Fibroblast of lung (primary cell): ENCODE measurements at places on chromosomes 1 and 21. TPM values are rescaled to one million over a fixed set of nuclear protein-coding genes. Genes with fewer than 3 reads are reported as not detected.

ORC1 gene
- polyA plus RNA-seq, result 3.6 and 9.7 TPM in 2 replicates

CD34 gene
- 0.51 and 0.72 TPM in 2 replicates for polyA plus RNA-seq

VAV3 gene
- 0.02 TPM in 1 of 2 replicates, not detected in the other for polyA plus RNA-seq

CD5L gene
- not detected in 2 replicates for polyA plus RNA-seq

ANGPTL3 gene
- polyA plus RNA-seq, result not detected in 2 replicates

FALEC gene
- 0.15 TPM in 1 of 2 replicates, not detected in the other for polyA plus RNA-seq

HSPA6 gene
- 0.22 and 0.33 TPM in 2 replicates for polyA plus RNA-seq

DIRAS3 gene
- 2.9 and 6.5 TPM in 2 replicates for polyA plus RNA-seq

SPRR5 gene
- not detected in 2 replicates for polyA plus RNA-seq

GRCh38 chr1:234078143-234078542 is 173.7 kb downstream of the SLC35F3 start:
- no peak for DNase-seq
- H3K4me1 ChIP-seq, result no peaks in the 10 kb centered on the region
- H3K4me3 ChIP-seq, result no peak overlapping the region
- no peak overlapping the region for H3K27ac ChIP-seq
- no peaks in the 10 kb centered on the region for H3K27me3 ChIP-seq

- no peak for DNase-seq
- no peak overlapping the region for H3K27ac ChIP-seq
- no peaks in the 10 kb centered on the region for H3K4me1 ChIP-seq
Observed at GRCh38 chr1:17148950-17149608, 29.8 kb upstream of the PADI2 start.

DNA sequence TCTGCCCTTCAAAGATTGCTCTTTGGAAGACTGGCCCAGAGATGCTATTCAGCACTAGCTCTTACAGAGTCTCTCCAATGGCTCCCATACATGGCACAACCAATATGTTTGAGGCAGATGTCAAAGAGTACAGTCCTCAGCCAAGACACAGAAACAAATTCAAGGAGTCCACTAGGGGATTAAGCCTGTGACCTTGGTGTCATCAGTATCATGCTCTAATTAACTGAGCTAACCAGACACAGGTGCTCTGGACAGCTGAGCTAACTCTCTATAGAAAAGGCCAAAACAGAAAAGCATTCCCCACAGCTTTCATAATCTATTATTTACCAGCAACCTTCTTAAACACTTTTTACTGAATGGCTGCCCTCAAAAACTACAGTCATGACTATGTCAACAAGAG is 666.0 kb upstream of the PLXNA2 start:
- DNase-seq, result no peak
- no peaks in the 10 kb centered on the region for H3K4me1 ChIP-seq
- H3K36me3 ChIP-seq, result no peaks in the 10 kb centered on the region
- no peaks in the 10 kb centered on the region for H3K27me3 ChIP-seq
- H3K27ac ChIP-seq, result no peak overlapping the region

DNA sequence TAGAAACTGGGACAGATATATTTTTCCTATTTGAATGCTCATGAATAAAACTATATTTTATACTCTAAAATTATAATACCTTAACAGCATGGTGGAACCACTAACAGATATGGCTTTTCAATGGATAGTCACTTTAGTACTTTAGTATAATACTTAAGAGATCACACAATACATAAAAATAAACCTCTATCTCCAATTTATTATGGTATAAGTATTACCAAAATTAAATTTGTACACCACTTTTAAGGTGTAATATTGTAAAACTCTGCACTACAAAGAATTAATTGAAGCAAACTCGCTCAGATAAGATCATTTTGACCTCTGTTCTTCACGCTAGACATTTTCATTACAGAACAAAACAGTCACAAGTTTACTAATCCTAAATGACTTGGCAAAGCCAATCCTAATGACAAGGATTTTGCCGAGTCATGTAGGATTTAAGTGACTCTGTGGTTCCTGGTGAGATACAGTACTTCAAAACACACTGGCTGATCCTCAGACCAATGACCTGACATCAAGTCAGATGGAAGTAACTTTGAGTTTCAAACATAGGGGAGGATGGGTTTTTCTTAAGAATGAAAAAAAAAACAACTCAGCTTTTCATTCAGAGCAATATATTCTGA is 200.6 kb downstream of the SMYD3 start:
- peak; percentile 6 for DNase-seq
- no peak overlapping the region for H3K27ac ChIP-seq
- H3K27me3 ChIP-seq, result no peaks in the 10 kb centered on the region
- no peak overlapping the region for H3K4me3 ChIP-seq

- H3K27me3 ChIP-seq, result no peaks in the 10 kb centered on the region
- H3K27ac ChIP-seq, result no peak overlapping the region
- H3K36me3 ChIP-seq, result no peaks in the 10 kb centered on the region
- DNase-seq, result no peak
Observed at GRCh38 chr1:23567629-23567995, 8.3 kb upstream of the ID3 start.

DNA sequence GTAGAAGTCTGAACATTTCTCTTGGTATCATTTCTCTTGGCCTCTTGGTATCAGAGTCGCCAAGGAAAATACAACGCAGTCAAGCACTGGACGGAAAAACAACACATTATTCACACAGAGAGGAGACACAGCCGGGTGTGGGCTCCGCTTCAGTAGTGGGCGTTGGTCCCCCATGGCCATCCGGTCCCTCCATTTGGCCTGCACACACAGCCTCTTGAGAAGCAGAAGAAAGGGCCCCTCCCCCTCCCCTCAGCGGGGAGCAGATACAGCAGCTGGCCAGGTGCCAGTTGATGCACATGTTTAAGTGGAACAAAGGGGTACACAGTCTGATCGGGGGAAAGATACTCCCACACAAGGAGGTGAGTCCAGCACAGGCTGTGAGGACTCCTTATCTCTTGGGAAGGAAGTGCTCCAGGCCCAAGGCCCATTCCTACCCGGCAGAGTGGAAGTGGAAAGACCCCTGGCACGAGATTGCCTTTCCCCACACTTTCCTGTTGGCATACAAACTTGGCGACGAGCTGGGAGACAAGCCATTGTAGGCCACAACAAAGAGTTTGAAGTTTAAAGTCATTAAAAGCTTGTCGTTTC is 311.3 kb downstream of the FAM72C start:
- no peaks in the 10 kb centered on the region for H3K36me3 ChIP-seq
- no peak overlapping the region for H3K4me3 ChIP-seq
- no peak overlapping the region for H3K27ac ChIP-seq
- no peaks in the 10 kb centered on the region for H3K4me1 ChIP-seq
- DNase-seq, result no peak
- H3K27me3 ChIP-seq, result peaks cover 3% of the 10 kb centered on the region

GRCh38 chr1:182304218-182304617 is 87.4 kb downstream of the GLUL start:
- no peaks in the 10 kb centered on the region for H3K4me1 ChIP-seq
- H3K4me3 ChIP-seq, result no peak overlapping the region
- H3K36me3 ChIP-seq, result no peaks in the 10 kb centered on the region

GRCh38 chr1:9822897-9823692 is 670 bp downstream of the CLSTN1 start:
- peaks cover 6% of the 10 kb centered on the region for H3K4me1 ChIP-seq
- peak; percentile 26 for DNase-seq
- no peaks in the 10 kb centered on the region for H3K36me3 ChIP-seq

DNA sequence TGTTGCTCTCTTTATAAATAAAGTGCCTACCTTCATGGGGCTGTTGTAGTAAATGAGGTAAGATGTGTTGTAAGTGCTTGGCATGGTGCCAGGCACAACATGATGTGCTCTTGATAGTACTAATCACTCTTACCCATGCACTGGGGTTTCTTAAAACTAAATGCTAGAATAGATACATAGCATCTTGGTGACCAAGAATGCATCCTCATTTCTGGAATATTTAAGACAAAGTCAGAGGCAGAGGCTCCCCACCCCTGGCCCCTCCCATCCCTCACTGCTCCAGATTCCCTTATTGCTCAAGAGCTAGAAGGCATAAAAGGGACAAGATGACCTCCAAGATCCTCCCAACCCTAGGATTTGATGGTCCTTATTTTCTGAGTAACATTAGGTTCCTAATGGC is 61.3 kb downstream of the GLUL start:
- DNase-seq, result peak; percentile 8
- H3K4me3 ChIP-seq, result no peak overlapping the region

DNA sequence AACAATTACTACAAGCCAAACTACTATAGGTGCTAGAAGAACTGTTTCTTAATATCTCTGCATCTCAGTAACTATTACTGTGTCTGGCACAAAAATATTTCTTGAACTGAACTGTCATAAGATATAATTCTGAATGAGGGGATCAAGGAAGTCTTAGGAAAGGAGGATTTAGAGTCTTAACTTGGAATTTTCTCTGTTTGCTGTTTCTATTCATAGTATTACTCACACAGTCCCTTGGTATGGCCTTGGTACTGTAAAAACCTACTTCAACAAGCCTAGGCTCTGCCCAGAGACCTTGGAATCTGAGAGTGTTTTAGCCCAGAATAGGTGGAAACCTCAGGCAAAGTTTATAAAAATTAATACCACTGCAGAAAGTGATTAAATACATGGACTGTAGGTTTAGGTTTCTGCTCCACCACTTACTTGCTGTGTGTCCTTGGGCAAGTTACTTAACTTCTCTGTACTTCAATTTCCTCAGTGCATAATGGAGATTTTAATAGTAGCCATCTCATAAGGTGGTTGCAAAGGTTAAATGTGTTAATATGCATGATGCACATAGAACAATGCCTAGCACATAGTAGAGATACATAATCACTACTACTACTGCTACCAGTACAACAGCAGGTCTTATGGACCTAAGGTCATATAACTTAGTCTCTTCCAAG is 87.4 kb upstream of the NFIA start:
- DNase-seq, result no peak
- H3K4me3 ChIP-seq, result no peak overlapping the region
- peaks cover 3% of the 10 kb centered on the region for H3K4me1 ChIP-seq
- H3K36me3 ChIP-seq, result no peaks in the 10 kb centered on the region
- H3K27ac ChIP-seq, result no peak overlapping the region
- no peaks in the 10 kb centered on the region for H3K27me3 ChIP-seq

GRCh38 chr1:42926235-42926878 is 32.3 kb downstream of the SLC2A1 start:
- H3K36me3 ChIP-seq, result peaks cover 24% of the 10 kb centered on the region
- H3K27ac ChIP-seq, result no peak overlapping the region
- peaks cover 5% of the 10 kb centered on the region for H3K4me1 ChIP-seq
- H3K27me3 ChIP-seq, result no peaks in the 10 kb centered on the region

- H3K36me3 ChIP-seq, result no peaks in the 10 kb centered on the region
- no peak overlapping the region for H3K27ac ChIP-seq
- no peaks in the 10 kb centered on the region for H3K27me3 ChIP-seq
Observed at GRCh38 chr1:41521766-41522165, 37.3 kb upstream of the EDN2 start.

GRCh38 chr1:63984257-63984929 is 210.6 kb downstream of the ROR1 start:
- H3K27ac ChIP-seq, result no peak overlapping the region
- no peaks in the 10 kb centered on the region for H3K36me3 ChIP-seq
- no peaks in the 10 kb centered on the region for H3K27me3 ChIP-seq
- peak; percentile 47 for DNase-seq
- no peaks in the 10 kb centered on the region for H3K4me1 ChIP-seq

GRCh38 chr1:179167418-179167777 is 62.1 kb downstream of the ABL2 start:
- H3K4me3 ChIP-seq, result no peak overlapping the region
- peaks cover 3% of the 10 kb centered on the region for H3K4me1 ChIP-seq
- H3K36me3 ChIP-seq, result no peaks in the 10 kb centered on the region
- DNase-seq, result no peak
- no peaks in the 10 kb centered on the region for H3K27me3 ChIP-seq
